ENCODE measurements at places on chromosomes 16 and 17.

GRCh38 chr17:13835151-13835550 is 233.4 kb upstream of the HS3ST3A1 start:
- no peak for DNase-seq

GRCh38 chr17:42548993-42549755 is 3.5 kb upstream of the HSD17B1 start:
- no peak for DNase-seq

- no peak for DNase-seq
Observed at GRCh38 chr16:69223882-69224281, 36.9 kb downstream of the SNTB2 start.

- no peak for DNase-seq
Observed at GRCh38 chr17:28938552-28938951, 12.8 kb downstream of the PHF12 start.
